ENCODE measurements at places on chromosomes 6 and 20.

GRCh38 chr6:54291146-54291545, 17.1 kb upstream of the TINAG start:
- no peak for DNase-seq

DNA sequence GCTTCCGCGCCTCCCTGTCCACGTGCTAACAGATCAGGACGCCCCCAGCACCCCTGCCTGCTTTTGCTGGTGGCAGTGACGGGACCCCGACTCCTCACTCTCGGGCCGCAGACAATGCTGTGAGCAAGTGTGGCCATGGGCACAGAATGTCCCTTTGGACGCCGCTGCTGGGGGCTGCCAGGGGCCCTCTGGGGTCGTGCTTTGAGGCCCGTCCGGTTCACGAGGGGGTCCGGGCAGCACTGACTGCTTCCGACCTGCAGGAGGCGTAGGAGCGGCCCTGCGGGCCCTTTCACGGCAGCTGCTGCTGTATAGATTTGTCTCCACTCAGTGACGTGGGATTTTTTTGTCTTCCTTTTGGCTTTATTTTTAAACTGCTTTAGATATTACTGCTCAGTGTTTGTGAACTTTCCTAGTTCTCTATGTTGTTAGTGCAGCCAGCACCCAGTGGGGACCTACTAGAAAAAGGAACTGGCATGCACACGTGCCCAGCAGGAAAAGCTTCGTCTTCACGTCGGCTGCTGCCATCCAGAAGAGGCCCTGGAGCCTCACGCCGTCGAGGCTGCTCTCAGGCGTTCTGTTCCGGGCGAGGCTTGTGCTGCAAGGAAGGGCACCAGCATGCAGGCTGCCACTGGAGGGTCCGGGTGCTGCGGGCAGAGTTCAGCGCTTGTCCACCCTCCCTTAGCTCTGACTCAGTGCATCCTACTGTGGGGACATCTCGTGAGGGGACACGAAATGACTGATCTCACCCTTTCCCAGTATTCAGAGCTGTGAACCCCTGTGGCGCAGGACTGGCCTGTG, 21.7 kb downstream of the UCKL1 start:
- DNase-seq: no peak

- DNase-seq: no peak
Measured at GRCh38 chr6:52596371-52597028, 19.6 kb upstream of the TRAM2 start.

GRCh38 chr6:47146431-47147174, 104.5 kb upstream of the ADGRF1 start:
- DNase-seq: no peak

- no peak for DNase-seq
Measured at GRCh38 chr20:16445482-16445881, 127.8 kb downstream of the KIF16B start.

DNA sequence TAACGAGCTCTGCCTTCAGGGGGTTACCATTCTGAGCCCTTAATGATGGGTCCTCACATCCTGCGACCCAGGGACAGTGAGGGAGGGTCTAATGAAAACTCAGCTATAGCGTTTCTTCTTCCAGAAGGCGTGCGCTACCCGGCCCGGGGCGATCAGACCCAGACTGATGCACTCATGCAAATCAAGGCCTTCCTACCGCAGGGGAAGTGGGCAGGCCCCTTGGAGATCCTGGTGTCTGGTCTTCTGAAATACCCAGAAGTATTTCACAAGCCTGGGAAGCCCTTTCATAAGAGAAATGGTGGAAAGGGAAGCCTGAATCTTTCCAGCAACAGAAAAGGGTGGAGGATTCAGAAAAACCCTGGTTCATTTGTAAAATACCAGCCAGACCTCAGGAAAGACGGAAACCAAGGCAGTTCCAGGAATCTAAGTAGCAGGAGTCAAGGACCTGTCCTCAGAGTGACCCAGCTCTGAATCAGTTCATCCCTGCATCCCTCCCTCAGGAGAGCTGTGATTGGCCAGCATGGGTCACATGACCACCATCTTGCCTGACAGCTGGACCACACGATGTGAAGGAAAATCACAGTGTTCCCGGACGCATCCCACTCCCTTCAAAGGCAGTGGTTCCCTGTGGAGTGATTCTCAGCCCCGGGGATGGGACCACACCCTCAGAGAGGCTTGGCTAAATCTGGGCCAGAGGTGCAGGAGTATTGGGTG, 12.7 kb downstream of the BFSP1 start:
- DNase-seq: no peak

DNA sequence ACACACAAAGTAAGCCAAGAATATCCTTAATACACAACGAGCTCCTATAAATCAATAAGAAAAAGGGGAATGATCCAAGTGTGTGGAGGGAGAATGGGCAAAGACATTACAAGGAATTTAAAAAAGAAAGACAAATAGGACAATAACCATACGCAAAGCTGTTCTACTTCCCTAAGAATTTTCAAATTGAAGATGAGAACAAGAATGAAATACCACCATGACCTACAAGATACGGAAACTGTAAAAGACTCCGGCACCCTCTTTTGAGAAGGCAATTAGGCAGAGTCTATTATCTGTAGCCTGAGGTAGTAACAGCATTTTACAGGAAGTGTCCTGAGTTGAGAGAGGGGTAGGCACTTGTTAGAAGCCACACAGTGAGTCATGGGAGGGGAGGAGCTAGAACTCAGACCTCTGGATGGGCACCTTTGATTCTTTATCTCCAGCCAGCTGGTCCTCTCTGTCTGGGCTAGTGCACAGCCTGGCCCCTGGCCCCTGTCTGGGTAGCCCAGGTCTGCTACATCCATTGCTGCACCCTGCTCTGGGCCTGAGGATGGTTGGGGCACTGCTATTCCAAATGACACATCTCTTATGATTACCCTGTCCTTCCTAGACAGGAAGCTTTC, 15.3 kb downstream of the RSPO4 start:
- DNase-seq: no peak

GRCh38 chr20:51902933-51903332, 100.6 kb upstream of the SALL4 start:
- no peak for DNase-seq

GRCh38 chr20:19888269-19888671, 128.9 kb upstream of the NAA20 start:
- peak; percentile 58 for DNase-seq

- DNase-seq: no peak
Measured at GRCh38 chr20:6480328-6481200, 286.9 kb upstream of the BMP2 start.

- DNase-seq: no peak
Measured at GRCh38 chr6:14459315-14459714, 341.7 kb downstream of the CD83 start.

GRCh38 chr20:17832236-17832915, 132.6 kb downstream of the BANF2 start:
- DNase-seq: no peak

DNA sequence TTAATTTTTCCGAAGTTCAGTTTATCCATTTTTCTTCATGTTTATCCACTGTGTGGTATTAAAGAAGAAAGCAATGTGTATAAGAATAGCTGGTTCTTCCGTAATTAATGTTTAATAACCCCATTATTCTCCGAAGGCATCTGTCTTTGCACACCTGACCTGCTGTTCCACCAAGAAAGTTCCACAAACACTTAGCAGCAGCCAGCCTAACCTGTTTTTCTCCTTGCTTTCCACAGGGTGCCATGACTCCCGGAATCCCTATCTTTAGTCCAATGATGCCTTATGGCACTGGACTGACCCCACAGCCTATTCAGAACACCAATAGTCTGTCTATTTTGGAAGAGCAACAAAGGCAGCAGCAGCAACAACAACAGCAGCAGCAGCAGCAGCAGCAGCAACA, 7.4 kb downstream of the TBP start:
- no peak for DNase-seq

DNA sequence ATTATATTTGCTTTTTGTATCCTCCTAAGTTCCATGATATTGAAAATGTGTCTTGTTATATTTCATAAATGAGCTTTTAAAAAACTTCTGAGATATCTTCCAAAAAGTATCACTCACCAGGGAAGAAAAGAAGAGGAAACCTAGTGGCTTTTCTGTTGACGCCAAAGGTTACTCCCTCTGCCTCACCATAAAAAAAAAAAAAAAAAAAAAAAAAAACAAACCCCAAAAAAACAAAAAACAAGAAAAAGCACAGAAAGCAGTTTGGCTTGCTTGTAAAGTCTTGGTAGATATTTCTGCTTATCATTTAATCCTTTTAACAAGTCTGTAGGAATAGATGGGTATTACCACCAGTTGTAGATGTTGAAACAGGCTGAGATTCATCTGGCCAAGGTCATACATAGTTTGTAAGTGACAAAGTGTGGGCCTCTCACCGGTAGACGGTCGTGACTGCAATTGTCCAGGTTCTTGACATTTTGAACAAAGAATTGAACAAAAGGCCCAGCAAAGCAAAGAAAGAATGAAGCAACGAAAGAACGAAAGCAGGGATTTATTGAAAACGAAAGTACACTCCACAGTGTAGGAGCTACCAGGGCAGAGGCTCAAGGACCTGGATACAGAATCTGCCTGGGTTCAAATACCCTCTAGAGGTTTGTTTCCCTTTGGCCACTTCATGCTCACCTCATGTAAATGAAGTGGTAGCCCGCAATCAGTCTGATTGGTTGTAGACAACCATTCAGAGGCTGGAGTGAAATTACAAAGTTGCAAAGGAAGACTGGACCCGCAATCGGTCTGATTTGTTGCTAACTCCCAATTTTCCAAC, 11.6 kb upstream of the ELOVL5 start:
- no peak for DNase-seq

- DNase-seq: peak; percentile 89
Measured at GRCh38 chr6:157989541-157990289, 8.1 kb downstream of the SYNJ2 start.

DNA sequence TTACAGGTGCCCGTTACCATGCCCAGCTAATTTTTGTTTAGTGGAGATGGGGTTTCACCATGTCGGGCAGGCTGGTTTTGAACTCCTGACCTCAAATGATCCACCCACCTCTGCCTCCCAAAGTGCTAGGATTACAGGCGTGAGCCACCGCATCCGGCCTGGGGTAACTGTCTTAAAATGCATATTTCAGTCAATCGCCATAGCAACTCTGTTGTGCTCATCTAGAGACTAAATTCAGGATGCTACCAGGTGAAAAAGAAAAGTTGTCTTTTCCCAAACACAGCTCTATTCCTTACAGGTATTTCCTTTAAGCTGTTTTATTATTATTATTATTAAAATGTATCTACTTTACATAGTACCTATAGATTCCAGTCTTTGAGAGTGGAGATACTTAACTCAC, 66.6 kb downstream of the RNF182 start:
- no peak for DNase-seq

- no peak for DNase-seq
Measured at GRCh38 chr6:134431421-134431859, 113.5 kb upstream of the SGK1 start.

DNA sequence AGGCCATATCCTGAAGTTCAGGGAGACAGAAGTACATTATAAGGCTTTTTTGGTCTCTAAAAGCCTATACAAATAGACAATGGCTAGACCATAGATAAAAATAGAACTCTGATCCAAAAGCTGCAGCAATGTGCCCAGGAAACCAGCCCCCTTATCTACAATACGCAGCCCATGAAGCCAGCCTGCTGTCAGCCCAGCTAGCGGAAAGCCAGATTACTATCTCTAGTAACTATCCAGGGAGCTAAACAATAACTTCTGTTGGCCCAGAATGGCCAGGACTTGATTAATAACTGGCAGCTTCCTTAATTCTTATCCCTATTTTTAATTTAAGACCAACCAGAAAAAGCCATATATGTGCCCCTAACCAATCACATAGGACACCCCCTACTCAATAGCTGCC, 160.4 kb upstream of the SMLR1 start:
- no peak for DNase-seq

DNA sequence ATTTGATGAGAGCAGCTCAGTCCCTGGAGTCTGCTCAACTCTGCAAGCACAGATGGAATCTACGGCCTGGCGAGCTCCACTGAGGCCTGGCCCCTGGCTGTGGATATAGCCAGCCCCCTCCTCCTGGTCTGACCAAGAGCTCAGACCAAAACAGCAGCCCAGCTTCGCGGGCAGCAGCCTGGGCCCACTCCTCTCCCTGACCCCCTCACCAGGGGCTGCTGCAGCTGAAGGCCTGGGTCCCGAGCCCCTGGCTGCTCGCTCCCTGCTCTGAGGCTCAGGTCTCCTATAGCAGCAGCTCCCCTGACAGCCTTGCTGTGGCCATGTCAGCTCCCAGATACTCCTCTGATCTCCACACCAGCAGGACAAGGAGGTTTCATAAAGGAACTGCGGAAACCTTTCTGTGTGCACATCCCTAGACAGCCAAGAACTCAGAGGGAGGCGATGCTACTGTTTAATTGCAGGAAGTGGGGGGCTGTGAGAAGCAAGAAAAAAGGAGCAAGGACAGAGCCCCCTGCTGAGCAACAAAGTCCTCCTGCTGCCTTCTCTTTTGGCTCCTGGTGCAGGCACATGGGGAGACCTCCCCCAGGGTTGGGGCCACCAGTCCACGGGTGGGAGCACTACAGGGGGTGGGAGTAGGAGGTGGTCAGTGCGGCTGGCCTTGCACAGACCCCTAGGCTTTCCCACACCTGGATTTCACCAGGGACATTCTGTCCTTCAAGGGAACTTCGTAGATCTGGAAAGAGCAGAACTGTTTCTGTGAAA, 38.7 kb upstream of the CST5 start:
- DNase-seq: no peak

DNA sequence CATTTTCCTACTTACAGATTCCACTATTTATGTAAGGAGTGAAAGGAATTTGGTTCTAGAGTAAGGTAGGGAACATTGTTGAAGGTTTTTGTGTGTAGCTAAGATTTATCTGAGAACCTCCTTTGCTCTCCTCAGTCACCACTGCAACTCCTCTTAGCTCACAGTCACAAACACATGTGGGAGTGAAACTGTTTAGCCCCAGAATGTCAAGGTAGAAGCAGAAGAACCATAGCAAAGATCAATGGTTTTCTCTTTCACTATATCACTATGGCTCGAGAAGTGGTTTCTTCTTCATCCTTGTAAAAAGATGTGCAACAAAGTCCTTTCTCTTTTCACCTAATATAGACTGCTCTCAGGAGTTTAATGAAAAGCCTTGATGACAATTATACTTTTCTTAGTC, 6.5 kb upstream of the DEFB112 start:
- DNase-seq: no peak

DNA sequence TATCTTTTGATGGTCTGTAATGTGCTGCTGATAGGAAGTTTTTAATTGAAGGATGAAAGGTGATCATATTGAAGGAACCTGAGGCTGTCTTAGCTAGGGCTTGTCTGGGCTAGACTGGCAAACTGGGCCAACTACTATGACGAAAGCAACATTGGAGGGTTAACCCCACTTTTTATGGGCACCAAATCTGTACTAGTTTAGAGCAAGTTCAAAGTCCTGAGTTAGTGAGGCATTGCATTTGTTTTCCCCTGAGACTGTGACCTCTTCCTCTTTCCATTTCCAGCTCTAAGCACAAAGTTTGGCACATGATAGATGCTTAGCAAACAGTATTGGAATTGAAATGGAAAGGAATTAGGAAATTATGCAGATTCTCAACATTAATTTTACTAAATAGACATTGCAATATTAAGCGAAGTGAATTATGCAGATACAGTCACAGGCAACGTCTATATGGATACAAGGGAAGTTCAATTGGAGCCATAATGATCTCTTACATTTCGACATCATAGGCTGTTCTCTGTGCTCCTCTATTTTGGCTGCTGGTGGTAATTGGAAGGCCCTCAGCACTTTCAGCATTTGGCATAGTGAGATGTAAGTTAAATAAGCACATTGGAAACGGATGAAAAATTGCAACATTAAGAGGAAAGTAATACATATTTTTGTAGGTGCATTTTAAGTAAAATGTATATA, 22.2 kb downstream of the CEP57L1 start:
- DNase-seq: peak; percentile 52
